ENCODE measurements at places on chromosomes 2 and 18.

GRCh38 chr2:195304310-195304709 is 352.7 kb upstream of the SLC39A10 start:
- DNase-seq: no peak

DNA sequence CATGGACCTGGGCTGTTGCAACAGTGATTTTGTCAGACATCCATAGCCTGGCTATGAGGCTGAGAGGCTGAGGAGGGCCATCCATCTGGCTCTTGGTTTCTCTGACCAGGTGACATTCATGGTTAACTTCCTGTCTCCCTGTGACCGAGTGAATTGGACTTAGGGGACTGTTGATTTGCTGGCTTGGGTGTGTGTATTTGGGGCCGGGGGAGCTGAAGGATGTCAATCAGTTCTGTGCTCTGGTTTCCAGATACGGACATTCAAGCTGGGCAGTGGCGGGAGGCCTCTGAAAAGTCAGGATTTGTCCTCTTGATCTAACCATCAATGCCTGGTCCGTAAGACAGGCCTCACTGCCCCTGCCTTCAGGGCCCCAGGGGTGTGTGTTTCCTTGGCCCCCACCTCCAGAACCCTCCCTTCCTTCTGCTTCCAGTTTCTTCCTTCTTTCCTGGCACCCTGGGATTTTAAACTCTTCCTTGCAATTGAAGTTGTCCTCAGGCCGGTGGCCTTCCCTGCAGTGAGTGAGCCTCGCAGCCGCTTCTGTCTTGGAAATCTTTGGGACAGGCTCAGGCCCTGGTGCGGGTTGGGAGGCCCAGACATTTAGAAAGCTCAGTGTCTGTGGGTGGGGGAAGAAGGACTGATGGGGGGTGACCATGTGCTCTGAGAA is 54.7 kb upstream of the HAAO start:
- no peak for DNase-seq

DNA sequence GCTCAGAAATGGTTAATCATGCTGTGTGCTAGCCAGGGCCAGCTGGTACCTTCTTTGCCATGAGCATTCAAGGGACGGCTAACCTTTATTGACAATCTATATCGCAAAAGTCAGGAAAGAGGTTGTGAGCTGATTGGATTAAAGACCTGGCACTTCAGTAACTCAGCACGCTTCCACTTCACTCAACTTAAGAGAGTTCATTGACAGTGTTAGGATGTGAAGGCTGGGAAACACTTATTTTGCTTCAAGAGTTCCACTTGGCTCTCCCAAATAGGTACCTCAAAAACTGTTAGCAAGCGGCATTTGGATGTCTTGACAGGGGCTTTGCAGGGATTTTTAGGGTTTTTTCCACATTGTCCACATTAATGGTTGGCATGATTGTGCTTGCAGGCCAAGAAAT is 25.1 kb upstream of the TXNDC2 start:
- DNase-seq: no peak

DNA sequence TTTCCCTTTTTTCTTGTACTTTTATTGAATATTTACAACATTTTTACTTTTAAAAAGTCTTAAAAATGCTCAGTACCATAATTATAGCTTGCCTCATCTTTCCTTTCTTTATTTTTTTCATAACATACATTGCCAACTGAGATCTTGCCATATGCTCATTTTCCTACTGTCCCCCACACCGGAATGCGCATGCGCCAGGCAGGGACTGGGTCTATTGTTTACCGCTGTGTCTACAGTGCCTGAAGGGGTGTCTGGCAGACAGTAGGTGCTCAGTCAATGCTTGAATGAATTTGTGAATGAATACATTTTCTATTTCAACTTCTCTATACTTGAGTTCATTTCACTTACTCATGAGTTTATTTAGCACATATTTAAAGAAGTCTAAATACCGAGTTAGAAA is 158.0 kb downstream of the CYP26B1 start:
- DNase-seq: no peak

- no peak for DNase-seq
Observed at GRCh38 chr2:239910851-239911640, 114.1 kb downstream of the NDUFA10 start.

DNA sequence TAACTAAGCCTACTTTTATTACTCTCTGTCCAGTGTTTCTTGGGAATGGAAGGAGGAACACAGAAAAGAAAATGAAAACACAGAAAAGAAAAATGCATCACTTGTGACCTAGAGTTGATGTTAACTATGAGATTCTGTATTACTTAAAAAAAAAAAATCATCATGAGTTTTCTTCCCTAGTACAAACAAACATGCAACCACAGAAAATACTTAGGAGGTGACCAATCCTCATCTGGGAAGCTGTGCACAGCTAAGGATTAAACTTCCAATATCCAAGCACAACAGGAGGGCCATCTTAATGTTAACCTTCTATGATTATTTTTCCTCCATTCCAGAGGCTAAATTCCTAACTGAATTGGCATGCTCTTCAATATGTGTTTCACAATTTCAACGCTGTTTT is 1140.4 kb downstream of the LRP1B start:
- DNase-seq: no peak

DNA sequence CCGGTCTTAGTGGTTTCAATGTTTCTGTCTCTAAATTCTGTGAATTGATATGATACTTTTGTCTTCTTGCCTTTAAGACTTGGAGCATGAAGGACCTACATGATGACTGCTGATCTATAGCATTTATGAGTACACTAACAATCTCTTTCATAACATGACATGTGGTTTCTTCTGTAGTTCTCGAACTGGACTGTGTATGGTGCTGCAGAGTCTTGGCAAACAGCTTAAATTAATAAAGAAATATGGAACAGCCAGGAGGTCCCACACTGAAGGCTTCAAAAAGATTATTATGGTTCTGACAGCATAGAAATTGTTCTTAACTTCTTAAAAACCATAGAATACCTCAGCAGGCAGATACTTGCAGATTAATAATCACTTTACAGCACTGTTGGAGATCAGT is 145.0 kb downstream of the DCC start:
- DNase-seq: no peak

GRCh38 chr2:164841719-164842623 is at the start of gene COBLL1:
TSS of gene COBLL1 (minus strand) at chr2:164841823. CDS start at chr2:164841196, 627 bp downstream.
- DNase-seq: peak; percentile 26

- DNase-seq: no peak
Observed at GRCh38 chr18:53843113-53843760, 381.2 kb downstream of the MBD2 start.

GRCh38 chr18:24990671-24991134 is 361.3 kb downstream of the ZNF521 start:
- no peak for DNase-seq

GRCh38 chr18:48798334-48799245 is 152.2 kb downstream of the SMAD7 start:
- peak; percentile 4 for DNase-seq

GRCh38 chr18:58851856-58852255 is 12.8 kb upstream of the ZNF532 start:
- no peak for DNase-seq

GRCh38 chr2:181467966-181468707 is 11.0 kb downstream of the ITGA4 start:
- DNase-seq: no peak

GRCh38 chr2:43818761-43819160 is 19.9 kb downstream of the ABCG5 start:
- DNase-seq: no peak

- DNase-seq: no peak
Observed at GRCh38 chr18:67496469-67496868, 20.1 kb downstream of the DSEL start.

- DNase-seq: no peak
Observed at GRCh38 chr2:220569112-220569897, 941.9 kb downstream of the SLC4A3 start.

- DNase-seq: no peak
Observed at GRCh38 chr2:184091456-184091855, 506.9 kb upstream of the ZNF804A start.

GRCh38 chr2:130258356-130258755 is 60.1 kb upstream of the TUBA3E start:
- DNase-seq: no peak

DNA sequence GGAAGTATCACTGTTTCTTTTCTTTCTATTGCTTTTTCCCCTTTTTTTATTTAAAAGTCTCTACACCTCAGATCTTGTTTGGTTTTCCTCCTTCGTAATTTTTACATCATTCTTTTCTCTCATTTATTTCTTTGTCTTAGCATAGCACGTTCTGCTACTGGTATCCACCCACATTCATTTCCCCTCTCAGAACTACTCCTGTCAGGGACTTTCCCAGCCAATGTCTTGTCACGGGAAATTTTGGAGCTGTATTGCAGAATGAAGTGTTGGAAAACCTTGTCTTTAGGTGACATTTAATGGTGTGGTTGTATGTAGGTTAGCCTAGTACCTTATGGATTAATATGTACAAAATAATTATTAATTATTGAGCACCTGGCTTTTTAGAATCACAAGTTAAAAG is 34.0 kb downstream of the TTLL4 start:
- no peak for DNase-seq

DNA sequence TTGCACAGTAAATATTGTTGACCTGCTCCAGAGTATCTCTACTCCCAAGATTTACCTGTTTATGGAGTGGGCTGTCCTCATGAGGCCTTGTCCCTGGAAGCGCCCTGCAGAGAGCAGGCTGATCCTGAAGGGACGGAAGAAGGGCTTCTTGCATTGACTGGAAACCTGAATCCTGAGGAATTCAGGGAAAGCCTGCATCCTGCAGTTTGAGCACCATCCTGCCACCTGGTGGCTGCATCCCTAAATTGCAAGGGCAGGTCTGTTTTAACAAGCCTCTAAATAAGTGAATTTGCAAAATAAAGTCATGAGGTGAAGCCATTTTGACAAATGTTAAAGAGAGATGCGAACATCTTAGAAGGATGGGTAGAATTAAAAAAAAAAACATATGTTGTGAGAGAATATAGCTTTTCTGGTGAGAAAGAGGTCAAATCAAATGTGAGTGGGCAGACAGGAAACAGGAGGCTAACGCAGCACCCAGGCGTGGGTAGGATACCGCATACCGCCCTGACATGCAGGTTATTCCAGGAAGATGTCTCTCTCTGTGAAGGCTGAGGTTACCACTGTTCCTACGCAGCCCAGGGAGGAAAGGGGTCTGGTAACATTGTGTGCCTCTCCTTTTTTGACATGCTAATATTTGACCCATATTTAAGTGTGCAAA is 754.9 kb downstream of the RNF144A start:
- peak; percentile 62 for DNase-seq

- no peak for DNase-seq
Observed at GRCh38 chr2:146870691-146871090, 974.1 kb upstream of the ACVR2A start.

DNA sequence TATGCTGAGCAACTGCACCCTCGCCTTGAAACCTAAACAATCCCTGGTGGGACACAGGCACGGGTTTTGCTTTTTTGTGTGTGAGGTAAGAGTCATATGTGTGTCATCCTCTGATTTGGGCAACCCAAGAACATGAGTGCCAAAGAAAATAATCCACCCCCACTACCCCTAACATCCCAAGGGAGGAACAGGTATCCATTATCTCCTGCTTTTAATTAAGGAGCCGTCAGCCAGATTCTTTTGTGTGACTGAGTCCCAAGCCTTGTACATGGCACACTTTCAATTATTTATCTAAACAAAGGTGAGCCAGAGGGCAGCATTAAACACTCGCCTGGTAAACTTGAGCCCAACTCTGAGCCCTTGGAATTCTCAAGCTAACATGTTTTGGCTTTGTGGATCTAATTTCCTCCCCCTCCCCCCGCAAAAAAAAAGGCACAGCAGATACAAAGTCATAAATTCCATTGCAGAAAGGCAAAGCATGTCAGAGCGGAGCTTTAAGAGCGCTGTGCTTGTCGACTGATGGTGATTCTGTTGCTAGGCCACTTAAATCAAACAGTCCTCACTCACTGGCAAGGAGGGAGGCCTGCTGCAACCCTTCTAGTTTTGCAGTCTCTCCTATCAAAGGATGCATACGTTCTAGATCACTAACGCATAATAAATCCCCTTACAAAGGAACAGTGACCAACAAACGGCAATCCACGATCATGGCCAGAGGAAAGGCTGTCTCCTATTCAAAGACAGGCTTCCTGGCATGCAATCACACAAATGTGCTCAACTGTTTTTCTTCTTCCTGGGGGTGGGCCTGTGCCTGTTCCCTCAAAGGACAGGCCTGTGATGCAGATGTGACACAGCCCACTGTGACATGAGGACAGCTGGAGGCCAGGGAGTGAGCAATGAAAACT is 143.5 kb upstream of the LMAN1 start:
- DNase-seq: no peak

DNA sequence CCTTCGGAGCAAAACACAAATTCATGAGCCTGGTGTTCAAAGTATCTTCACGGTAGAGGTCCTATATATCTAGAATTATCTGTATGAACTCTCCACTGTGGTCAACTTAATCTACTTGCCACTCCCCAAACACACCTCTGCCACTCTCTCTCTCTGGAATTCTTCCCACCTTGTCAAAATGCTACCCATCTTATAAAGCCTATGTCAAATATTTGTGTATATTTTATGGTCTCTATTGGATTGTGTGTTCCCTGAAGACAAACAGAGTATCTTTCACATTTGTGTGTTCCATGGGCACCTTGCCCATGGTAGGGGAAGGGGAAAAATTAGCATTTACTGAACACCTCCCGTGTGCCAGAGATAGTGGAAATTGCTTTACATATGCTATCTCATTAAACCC is 83.2 kb upstream of the ATL2 start:
- DNase-seq: no peak

GRCh38 chr2:111200333-111200881 is 79.7 kb downstream of the BCL2L11 start:
- no peak for DNase-seq

GRCh38 chr18:49364821-49365220 is 95.6 kb downstream of the DYM start:
- no peak for DNase-seq

DNA sequence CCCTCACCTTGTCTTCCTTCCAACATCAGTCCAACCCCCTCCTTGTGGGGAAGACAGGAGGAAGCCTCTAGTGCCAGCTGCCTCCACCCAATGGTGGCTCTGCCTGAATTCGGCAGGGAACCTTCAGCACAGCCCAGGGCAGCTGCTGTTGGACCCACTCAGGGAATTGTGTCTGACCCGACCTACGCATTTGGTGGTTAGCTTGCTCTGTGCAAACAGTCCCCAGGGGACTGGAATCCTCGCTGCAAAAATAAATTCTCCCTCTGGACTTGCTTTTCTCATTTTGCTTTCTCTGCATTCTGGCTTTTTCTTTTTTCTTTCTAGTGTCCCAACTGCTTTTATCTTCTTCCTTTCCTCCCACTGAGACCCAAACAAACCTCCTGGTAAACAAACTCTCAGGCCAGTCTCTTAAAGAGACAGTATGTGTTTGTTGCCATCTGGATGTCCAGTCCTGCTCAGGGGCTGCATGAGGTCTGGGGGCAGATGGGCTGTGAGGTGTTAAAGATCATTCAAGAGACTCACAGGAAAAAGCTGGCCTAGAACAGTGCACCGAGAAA is 137.7 kb upstream of the HAAO start:
- DNase-seq: no peak

DNA sequence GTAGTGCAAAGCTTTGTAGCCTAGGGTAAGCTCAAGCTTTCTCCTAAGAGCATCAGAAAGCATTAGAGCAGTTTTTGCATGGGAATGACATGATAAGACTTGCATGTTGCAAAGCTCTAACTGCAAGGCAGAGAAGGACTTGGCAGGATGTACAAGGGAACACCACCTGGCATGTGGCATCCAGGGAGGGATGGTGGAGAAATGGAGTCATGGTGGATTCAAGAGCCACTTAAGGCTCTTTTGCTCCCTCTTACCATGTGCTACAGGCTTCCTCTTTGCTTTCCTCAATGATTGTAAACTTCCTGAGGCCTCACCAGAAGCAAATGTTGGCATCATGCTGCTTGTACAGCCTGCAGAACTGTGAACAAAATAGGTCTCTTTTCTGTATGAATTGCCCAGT is 266.0 kb downstream of the GLI2 start:
- DNase-seq: no peak

Measured in activated T-cell treated with anti-CD3 and anti-CD28 coated beads, Interleukin-2, amount 50 U/mL, for 1 hour (primary cell).